ENCODE measurements at places on chromosomes 7 and 10. TPM values are rescaled to one million over a fixed set of nuclear protein-coding genes. Genes with fewer than 3 reads are reported as not detected.
A peak's percentile ranks its signal among the peaks of the same experiment; 100 is the strongest.

DNA sequence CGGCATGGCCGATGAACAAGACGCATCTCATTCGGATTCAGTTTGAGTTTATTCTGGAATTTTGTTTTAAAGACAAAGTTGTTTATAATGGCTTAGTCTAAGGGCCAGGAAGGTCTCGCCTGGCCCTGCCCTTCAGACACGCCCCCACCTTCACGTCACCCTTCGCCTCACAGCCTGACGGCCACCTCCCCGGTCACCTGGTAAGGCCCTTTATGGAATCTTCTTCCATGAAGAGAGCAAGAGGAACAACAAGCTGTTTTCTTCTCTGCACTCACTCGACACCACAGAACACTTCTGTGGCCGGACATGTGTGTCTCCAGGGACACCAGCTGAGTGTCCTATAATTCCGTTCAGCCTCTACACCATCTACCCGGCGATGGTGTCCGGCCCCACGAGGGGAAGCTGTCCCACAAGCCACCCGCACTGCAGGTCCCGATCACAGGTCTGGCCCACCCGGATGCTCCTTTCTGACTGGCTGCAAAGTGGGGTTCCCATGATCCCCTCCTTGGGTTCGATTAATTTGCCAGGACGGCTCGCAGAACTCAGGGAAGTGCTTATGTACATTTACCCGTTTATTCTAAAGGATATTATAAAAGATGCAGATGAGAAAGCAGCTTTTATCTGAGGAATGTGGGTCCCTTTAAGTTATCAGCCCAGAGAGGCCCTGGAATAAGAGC, 17.4 kb upstream of the KNDC1 start:
- no peak for DNase-seq

Gene NEUROD6
- total RNA-seq, result not detected

GRCh38 chr7:24368161-24368560, 84.2 kb downstream of the NPY start:
- DNase-seq, result no peak

Gene HOXA10
- total RNA-seq, result not detected

Gene MYL10
- not detected for total RNA-seq

GRCh38 chr7:44320794-44321371, 4.5 kb downstream of the CAMK2B start:
- no peak for DNase-seq

- no peak for DNase-seq
Observed at GRCh38 chr7:95508780-95509179, 23.0 kb downstream of the ASB4 start.

DNA sequence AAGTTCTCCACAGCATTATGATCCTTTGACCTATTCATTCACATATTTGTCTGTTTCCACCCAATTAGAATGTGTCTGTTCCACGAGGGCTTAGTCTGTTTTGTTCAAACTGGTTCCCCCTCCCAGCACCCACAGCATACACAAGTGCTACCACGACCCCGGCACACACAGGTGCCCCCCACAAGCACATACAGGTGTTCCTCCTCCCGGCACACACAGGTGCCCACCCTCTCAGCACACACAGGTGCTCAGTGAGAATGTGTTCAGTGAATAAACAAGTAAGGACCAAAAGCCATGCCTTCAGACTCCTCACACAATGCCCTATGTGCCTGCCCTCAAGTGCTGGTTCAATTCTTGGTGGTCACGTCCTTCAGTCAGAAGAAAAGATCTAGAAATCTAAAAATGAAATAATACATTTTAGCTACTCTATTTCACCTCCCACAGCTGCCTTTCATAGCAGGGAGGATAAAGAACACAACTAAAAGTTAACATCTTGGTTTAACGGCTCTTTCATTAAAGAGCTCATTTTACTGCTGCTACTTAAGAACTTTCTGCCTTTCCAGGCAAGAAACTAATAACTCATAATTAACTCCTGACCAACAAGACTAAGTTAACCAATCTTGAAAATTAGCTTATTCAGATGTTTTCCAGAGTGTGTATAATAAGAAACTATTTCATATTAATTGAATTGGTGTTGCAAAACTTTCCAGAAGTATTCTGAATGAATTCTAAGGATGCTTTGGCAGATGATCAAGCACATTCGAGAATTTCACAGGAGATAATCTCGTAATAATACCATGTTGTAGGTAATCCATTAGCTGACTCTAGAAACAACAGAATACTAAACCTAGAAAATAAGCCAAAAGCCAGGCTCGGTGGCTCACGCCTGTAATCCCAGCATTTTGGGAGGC, 2.3 kb downstream of the DNMBP start:
- DNase-seq, result no peak

DNA sequence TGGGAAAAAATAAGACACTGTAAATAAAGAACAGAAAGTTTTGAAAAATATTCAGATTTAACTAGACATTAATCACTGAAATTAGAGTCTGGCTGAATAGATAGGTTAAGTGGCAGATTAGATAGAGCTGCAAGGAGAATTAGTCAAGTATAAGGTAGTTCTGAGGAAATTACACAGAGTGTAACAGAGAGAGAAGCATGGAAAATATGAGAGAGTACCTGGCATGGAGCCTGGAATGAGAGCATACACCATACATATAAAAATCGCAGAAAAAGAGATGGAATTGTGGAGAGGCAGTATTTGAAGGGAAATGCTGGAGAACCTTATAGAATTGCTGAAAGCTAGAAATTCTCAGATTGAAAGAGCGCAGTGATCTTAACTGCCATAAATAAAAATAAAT, 46.9 kb downstream of the ZNRF2 start:
- no peak for DNase-seq

Gene TMEM176B
- not detected for total RNA-seq

Gene CRHR2
- total RNA-seq, result not detected

- no peak for DNase-seq
Observed at GRCh38 chr7:157016024-157016351, 5.5 kb upstream of the MNX1 start.

Gene GNG11
- not detected for total RNA-seq

- DNase-seq, result no peak
Observed at GRCh38 chr10:14528450-14528849, 197.7 kb upstream of the FRMD4A start.

DNA sequence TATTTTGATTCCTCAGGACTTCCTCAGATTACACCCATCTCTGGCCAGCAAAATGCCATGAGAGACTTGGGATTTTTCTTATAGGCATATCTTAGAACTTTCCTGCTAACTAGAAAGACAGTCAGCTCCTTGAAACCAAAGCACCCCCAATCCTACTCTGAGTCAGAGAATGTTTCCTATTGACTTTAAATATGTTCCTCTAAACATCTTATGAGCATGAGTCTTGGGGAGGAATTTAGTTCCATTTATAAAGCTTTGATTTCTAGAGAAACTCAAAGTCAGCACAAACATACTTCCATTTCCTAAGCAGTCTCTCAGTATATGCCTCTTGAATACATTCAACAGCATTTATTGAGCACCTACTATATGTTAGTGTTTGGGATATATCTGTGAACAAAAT, 128.5 kb downstream of the INHBA start:
- DNase-seq, result no peak

- DNase-seq, result no peak
Observed at GRCh38 chr10:3054183-3054850, 13.0 kb upstream of the PFKP start.

DNA sequence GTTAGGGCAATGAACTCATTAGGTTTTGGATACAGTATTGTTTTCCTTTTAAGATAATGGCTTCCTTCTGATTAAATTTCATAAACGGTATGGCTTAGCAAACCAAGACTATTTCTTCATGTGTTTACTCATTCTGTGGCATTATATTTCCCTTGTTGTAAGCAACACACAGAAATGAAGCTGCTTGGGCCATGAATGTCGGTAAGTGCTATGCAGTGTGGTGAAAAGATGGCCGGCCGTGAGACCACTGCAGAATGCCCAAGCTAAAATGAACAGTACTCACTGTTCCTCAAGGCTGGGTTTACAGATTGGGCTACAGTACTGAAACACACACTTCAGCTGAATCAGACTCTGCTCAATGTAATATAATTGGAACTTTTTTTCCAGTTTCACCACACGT, 8.1 kb downstream of the APBB1IP start:
- no peak for DNase-seq

Gene SPACDR
- 1.5 TPM for total RNA-seq

DNA sequence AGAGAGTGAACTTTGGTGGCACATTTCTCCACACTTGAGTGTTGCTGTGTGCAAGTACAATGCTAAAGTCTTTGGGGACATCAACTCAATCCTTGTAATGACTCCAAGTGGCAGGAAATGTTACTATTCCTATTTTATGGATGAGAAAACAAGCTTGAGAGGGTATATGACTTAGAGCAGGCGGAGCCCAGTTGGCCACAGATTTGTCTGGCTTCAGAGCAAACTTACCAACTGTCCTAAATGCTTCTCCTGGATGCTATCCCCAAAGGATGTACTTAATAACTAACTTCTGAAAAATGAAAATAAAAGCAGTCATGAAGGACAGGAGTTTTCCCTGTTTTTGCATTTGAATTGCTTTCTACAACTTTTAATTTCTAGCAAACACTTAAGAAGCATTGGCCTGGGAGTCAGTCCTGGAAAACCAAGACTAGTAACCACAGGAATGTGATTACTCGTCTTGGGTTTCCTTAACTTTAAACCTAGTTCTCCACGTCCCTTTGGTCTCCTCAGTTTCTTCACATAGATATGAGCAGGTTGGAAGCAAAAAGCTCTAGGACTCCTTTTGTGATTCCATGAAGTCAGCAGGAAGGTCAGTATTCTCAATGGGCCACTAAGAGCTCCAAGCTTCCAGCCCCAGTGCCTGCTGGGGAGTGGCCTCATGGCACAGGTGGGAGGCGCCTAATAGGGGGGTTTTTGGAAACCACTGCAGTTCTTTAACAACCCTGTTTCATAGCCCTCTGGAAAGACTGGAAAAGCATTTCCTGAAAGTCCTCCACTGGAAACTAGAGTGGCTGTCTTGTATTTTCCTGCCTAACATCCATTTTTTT, 140.8 kb downstream of the GLCCI1 start:
- no peak for DNase-seq

- DNase-seq, result no peak
Observed at GRCh38 chr10:78712147-78712546, 356.6 kb upstream of the ZMIZ1 start.

DNA sequence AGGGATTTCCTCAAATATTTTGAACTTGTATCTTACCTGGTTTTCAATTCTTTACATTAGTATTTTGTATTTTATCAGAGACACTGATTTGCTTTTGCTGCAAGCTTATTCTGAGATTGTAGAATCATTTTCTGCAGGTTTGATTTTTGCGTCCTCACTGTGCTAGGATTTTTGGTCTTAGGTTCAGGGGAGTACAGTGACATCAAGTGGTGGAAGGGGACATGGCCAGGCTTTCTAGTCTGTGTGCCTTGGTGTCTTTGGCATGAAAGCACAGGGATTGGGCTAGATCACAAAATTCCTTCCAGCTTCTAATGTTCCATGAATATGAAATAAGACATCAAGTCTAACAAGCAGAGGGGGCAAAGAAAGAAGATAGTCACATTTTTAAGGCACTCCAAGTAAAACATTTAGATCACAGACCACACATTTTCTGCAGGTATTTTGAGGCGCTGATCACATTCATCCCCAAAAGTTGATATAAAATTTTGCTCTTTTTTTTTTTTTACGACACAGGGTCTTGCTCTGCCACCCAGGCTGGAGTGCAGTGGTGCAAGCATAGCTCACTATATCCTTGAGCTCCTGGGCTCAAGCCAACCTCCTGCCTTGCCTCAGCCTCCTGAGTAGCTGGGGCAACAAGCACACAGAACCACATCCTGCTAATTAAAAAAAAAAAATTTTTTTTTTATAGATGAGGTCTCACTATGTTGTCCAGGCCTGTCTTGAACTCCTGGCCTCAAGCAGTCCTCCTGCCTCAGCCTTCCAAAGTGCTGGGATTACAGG, 124.4 kb downstream of the PON1 start:
- peak; percentile 61 for DNase-seq

GRCh38 chr7:92826258-92826938, 10.0 kb downstream of the CDK6 start:
- no peak for DNase-seq

GRCh38 chr10:35838054-35838453, 196.0 kb upstream of the FZD8 start:
- no peak for DNase-seq

GRCh38 chr7:121913947-121914675, 41.1 kb downstream of the PTPRZ1 start:
- DNase-seq, result no peak

GRCh38 chr10:49135575-49136313, 1.9 kb upstream of the FAM170B start:
- DNase-seq, result no peak

DNA sequence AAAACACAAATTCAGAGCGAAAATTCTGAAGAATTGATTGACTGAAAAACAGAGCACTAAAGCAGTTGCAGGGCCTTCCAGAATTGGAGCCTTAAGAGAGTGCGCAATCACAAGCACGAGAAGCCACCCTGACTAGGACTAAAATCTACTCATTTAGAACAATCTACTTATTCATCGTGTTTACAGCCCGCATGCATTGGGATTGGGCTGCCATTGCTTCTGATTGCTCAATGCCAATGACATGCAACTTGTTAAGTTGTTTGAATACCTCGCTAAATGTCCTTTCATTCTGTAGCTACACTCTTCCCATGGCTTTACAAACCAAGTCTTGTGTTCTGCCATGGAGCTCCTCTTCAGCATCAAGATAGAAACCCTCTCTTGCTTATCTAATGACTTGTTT, 425.9 kb upstream of the POM121L12 start:
- no peak for DNase-seq

DNA sequence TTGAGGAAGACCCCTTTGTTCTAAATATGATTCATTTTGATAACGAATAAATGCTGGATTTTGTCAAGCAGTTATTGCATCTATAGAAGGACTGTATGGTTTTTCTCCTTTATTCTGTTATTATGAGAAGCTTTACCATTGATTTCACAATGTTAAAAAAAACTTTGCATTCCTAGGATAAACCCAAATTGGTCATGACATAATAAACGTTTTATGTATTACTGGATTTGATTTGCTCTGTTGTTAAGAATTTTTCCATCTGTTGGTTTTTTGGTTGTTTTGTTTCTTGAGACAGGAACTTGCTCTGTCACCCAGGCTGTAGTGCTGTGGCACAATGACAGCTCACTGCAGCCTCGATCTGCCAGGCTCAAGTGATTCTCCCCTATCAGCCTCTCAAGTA, 2.2 kb upstream of the DNA2 start:
- peak; percentile 40 for DNase-seq

GRCh38 chr10:70985824-70986622, 97.7 kb upstream of the PCBD1 start:
- no peak for DNase-seq

- no peak for DNase-seq
Observed at GRCh38 chr10:117610321-117610720, 67.8 kb downstream of the EMX2 start.

DNA sequence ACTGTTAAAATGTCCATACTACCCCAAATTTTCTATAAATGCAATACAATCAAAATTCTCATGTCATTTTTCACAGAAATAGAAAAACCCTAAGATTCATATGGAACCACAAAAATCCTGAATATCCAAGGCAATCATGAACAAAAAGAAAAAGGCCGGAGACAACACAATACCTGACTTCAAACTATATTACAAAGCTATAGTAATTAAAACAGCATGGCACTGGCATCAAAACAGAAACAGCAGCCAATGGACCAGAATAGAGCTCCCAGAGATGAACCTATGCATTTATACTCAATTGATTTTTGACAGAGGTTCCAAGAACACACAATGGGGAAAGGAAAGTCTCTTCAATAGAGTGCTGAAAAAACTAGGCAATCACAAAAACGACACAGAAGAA, 128.8 kb downstream of the SDHAF3 start:
- DNase-seq, result no peak

Data from Karpas-422 (cell line).